Left colon (tissue), 2 donors: ENCODE measurements at places on chromosomes 16 and 17. TPM values are rescaled to one million over a fixed set of nuclear protein-coding genes. Genes with fewer than 3 reads are reported as not detected.

TBX4 gene
- not detected for total RNA-seq

SCPEP1 gene
- total RNA-seq, result 30.9 TPM

EXOC3L1 gene
- 5.9 TPM for total RNA-seq

KCNG4 gene
- not detected for total RNA-seq

ERBB2 gene
- 178 TPM for total RNA-seq

KRT31 gene
- not detected for total RNA-seq
